Urothelium cell line (cell line): ENCODE measurements at places on chromosomes 16 and 17.

DNA sequence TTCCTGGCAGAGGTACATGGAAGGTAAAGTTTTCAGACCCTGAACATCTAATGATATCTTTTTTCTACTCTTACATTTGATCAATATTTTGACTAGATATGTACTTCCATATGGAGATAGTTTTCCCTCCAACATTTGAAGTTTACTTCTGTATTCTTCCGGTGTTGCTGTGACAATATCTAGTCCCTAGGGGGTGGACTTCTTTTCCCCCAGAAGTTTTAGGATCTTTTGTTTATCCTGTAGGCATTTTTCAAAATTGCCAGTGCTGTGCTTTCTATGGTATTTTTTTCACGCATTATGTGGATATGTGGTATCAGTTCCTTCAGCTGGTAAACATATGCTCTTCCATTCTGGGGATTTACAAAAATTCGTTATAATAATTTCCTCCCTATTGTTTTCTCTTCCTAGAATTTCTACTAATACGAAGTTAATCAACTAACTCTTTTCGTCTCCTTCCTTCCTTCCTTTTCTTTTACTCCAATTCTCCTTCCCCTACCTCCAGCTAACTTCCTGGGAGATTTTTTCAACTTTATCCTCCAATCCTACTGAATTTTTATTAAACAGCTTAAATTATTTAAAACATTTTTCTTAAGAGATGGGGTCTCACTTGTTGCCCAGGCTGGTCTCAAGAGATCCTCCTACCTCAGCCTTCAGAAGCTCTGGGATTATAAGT is 26.1 kb upstream of the ZNHIT3 start:
- no peak for DNase-seq

DNA sequence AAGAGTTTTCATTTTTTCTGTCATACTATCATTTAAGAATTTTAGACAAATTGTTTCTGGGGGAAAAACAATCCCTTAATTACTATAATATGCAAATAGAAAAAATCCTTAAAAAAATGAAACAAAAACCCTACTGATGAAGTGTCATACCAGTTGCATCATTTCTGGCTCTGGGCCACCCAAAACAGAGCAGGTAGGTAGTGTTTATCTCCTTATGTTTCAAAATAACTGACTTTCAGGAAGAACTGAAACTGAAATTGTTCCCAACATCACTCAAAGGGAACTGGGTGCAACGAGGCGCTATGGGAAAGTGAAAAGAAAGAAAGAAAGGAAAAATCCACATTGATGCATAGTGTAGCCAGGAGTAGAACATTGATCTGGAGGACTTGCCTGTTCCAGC is 653.1 kb upstream of the SOX9 start:
- no peak for DNase-seq

GRCh38 chr17:8079291-8080207 is 8.0 kb downstream of the ALOX12B start:
- DNase-seq = peak; percentile 82

- no peak for DNase-seq
Observed at GRCh38 chr16:89170346-89171215, 967 bp upstream of the CDH15 start.

DNA sequence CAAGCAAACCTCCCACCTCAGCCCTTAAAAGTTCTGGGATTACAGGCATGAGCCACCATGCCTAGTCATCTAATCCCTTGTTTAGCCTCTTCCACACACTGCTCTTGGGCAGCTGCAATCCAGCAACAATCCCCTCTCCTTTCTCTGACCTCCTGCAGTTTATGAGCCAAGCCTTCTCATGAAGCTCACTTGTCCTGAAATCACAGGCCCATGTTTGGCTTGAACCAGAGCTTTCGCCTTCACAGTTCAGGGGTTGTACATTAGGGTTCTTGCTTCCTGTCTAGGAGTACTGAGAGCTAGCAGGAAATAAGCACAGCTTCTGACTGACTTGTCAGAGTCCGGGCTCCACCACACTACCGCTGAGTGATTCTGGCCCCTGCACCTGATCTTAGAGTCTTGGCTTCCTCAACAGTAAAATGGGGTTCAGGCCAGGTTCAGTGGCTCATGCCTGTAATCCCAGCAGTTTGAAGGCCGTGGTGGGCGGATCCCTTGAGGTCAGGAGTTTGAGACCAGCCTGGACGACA is 16.3 kb downstream of the ERAL1 start:
- DNase-seq = no peak

DNA sequence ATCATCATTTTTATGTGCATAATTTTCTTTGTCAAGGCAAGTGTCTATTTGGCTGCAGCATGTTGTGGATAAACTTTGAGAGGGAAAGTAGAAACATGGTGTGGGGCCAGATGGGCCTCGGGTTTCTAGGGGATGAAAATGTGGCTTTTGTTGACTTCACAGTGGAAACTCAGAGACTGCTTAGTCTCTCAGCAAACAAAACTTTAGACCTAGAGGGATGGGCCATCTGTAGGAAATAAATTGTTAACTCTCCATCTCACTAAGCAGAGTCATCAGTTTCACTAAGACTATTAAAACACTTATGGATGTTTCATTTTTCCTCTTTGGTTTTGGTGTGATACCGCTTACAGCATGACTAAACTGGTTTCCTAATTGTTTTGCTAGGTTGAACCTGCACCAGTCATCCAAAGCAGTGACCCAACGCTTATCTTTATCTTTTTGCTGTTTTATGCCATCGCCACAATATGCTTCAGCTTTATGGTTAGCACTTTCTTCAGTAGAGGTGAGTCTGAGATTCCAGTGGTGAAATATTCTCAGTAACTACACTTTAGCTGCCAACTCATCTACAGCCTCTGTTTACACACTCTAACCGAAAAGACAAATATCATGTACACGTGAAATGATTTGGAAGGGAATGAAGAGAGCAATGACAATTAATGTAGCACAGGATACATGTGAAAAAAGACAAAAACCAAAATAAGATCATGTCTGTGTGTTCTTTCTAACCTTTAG is 60.6 kb upstream of the CRYM start:
- DNase-seq = no peak

- no peak for DNase-seq
Observed at GRCh38 chr17:32684087-32684958, 192.6 kb downstream of the MYO1D start.

DNA sequence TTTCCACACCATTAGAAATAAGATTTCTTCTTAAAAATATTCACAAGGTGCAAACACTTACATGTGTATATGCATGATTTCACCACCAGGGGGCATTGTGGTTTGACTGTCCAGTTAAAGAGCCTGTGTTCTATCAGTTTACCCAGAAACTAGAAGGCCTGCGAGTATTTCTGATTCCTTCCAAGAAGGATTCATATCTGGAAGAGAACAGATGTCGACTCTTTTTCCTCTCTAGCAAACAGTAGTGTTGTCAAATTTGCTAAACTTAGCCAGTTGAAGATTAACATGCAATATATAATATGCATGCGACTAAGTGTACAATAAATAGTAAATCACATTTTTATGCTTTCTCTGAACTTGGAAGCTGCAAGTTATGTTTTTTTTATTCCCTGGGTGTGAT is 404.1 kb downstream of the WWOX start:
- peak; percentile 43 for DNase-seq

DNA sequence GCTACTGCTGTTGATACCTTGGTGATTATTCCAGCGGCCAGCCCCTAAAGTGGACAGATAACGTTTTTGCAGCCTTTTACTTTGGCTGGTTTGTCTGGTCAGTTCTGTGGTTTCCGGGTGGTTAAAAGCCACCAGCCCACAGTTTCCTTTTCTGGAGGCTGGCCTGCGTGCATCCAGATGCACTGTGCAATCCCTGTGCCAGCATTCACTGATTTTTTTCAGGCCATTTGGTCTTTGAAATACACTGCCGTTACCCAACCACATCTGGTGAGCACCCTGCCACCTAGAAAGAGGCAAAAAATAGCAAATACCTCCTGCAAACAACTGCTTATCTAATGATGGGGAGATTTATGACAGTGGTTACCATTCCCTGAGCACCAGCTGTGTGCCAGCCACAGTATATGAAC is 797 bp downstream of the NUDT7 start:
- no peak for DNase-seq

DNA sequence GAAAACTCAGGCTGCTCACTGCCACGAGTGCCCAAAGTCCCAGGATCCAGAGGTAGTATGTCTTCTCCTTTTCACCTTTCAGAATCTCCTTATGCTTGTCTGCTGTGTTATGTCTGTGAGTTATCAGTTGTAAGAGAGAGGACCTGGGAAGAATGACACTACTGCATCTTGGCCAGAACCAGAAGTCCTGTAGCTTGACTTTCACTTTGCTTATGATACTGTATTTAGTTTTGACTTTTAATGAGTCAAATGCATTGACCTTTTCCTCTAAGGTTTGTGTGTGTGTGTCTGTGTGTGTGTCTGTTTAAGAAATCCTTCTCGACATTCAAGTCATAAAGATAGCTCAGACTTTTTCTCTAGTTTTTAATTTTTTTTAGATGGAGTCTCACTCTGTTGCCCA is 43.4 kb downstream of the BMERB1 start:
- no peak for DNase-seq
